Ureter (tissue), 1 donor: ENCODE measurements at places on chromosomes 4 and X. TPM values are rescaled to one million over a fixed set of nuclear protein-coding genes. Genes with fewer than 3 reads are reported as not detected.

The MMRN1 gene
- 32.3 TPM for total RNA-seq

DNA sequence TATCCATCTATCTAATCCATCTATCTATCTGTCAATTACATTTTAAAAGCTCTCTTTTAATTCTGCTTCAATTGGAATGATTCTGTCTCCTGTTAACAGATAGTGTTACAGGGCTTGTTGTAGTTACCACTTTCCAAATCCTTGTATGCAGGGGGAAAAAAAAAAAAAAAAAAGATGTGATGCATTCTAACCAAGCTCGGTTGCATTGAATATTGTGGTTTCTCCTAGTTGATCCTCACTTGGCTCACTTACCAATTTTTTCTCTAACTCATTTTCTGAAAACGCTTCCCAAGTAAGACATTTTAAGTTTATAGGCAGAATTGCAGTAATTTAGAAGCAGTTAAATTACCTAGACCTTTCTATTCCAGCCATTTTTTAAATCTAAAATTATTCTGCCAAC, 327.9 kb upstream of the PITX2 start:
- no peak for DNase-seq

The DKK2 gene
- total RNA-seq, result 4.4 TPM

The KLHL4 gene
- total RNA-seq, result 0.49 TPM

GRCh38 chr4:165784672-165785071, 88.4 kb upstream of the TLL1 start:
- DNase-seq, result no peak

DNA sequence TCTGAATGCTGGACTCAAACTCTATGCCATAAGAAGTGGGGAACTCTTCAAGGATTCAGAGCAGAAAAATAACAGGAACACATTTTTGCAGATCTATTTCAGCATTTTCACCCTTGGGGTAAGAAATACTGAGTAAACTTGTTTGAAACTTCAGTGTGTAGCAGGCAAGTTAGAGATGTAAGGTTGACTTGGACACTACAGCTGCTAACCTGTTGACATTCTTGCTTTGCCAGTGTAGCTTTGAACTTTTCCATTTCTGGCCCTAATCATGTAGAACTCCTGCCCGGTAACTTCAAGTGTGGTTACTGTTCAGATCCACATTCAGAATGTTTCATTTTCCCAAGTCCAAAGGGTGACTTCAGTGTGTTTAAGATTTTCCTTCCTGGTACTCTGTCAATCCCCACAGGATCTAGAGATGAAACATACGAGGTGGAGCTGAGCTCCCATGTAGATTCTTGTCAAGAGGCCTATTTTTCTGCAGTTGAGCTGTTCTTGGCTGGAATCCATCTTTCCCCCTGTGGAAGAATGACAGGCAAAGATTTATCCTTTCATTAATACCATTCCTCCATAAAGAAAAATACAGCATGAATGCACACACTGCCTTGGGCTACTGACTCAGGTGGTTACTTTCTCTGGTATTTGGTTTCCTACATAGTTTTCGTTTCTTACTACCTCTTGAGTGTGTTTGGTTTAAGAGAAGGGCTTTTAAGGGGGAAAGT, 34.1 kb downstream of the FHDC1 start:
- no peak for DNase-seq

- no peak for DNase-seq
Observed at GRCh38 chr4:18050448-18050847, 28.9 kb upstream of the LCORL start.

GRCh38 chr4:144967161-144967560, 130.8 kb downstream of the ANAPC10 start:
- DNase-seq, result no peak

- no peak for DNase-seq
Observed at GRCh38 chr4:145387079-145387478, 94.6 kb upstream of the SMAD1 start.

DNA sequence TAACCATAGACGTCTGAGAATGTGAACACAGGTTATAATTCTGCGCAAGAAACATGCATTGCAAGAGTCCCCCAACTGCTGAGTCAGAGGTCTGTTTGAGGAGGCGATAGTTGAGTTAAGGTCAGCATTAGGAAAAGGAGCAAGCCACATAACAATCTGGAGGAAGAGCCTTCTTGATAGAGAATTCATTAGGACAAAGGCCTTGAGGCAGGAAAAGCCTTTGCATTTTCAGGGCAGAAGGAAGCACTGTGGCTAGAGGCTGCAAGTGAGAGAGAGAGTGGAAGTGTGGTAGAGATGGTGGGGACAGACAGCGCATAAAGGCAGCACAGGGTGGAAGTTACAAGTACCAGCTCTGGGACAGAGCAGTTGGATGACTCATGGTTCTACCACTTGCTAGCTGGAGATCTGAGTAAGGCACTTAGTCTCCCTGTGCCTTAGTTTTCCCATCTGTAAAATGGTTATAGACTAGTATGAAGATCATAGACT, 125.8 kb upstream of the LNX1 start:
- DNase-seq, result no peak

- DNase-seq, result no peak
Observed at GRCh38 chr4:73721435-73721834, 18.9 kb upstream of the CXCL8 start.

GRCh38 chrX:96182366-96182765, 502.3 kb upstream of the DIAPH2 start:
- DNase-seq, result no peak

The LANCL3 gene
- total RNA-seq, result 1.9 TPM

GRCh38 chr4:23952258-23952657, 62.4 kb upstream of the PPARGC1A start:
- no peak for DNase-seq

DNA sequence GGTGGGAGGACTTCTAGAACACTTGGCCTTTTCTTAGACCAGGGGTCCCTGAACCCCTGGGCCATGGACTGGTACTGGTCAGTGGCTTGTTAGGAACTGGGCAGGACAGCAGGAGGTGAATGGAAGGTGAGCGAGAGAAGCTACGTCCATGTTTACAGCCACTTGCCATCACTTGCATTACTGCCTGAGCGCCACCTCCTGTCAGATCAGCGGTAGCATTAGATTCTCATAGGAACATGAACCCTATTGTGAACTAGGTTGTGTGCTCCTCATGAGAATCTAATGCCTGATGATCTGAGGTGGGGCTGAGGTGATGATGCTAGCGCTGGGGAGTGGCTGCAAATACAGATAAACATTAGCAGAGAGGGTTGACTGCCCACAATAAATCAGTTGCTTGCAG, 100.9 kb upstream of the IGFBP7 start:
- no peak for DNase-seq

DNA sequence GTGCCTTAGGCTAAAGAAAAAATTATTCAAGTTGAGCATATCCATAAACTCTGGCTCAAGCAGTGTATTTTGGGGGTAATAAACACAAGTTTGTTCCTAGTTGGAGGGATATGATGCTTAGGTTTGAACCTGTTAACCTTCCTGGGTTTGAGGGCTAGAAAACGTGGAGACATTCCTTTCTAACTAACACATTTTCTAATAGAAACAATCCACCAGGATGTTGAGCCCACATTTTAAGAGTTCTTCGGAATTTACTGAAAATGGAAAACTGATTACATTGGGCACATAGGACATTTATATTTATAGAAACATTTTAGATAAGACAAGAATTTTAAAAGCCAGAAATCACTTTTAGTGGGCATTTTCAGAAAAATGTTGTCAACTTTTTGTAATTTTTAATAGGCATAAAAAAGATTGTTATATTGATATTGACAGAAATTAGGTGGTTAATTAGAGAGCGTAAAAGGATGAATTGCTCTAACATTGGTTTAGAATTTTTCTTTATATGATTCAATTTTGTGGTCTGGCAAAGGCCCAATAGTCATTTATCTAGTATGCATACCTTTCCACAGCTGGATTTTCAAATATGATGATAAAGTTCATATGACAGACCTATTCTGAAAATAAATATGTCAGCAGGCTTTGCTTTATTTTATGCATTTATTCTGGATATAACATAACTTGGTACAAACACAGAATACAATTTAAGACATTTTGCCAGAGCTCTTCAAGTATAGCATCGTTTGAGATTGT, 49.2 kb downstream of the CEP44 start:
- DNase-seq, result no peak

DNA sequence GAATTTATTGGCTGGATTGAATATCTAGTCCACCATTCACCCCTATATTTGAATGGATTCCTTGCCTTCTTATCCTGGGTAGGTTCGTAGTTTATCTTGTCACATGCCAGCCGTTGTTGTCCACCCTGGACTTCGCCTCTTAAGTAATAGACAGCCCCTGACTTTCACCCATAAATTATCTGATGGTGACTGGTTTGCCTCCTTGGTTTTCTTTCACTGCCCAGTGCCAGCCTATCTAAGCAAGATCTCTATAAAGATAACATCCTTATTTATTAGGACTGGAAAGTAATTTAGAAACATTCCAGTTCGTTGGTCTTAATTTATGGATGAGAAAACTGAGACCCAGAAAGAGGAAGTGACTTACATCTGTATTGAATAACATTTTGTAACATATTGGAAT, 410.3 kb downstream of the RPA4 start:
- DNase-seq, result no peak

- DNase-seq, result no peak
Observed at GRCh38 chr4:119537586-119537985, 91.0 kb downstream of the PDE5A start.

DNA sequence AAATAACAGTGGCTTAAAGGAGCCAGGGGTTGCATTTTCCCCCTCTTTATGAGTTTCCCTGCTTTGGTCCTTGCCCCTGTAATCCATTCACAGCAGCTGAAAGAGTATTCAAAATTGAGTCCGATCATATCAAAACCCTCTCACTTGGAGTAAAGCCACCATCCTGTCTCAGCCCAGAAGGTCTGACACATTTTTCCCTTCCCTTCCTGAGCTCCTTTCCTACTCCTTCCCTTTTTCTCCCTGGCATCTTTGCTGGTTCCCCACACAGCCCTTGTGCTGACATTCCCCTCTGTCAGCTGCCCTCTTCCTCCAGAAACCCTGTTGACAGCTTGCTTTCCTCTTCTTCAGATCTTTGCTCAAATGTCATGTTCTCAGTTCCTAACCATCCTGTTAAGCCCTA, 295.6 kb downstream of the EVC2 start:
- DNase-seq, result no peak

The CT55 gene
- total RNA-seq, result not detected

The SOX3 gene
- not detected for total RNA-seq

The PRKX gene
- 15.2 TPM for total RNA-seq

DNA sequence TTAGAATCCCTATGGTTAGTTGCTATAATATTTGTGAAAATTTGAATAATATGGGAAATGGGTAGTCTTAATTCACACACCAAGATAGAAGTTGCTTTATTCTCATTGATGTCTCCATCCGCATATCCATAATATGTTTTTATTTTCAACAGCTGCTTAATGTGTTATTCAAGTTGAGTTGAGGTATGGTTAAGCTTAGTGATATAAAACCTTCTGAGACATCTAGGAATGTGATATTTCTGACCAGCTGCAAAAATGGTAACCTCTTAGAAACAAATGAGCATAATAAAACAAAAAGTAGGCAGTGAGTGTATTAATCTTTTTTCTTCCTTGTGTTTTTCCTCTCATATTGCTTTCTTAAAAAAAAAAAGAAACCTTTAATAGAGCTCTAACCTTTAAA, 172.9 kb downstream of the TENM3 start:
- no peak for DNase-seq

DNA sequence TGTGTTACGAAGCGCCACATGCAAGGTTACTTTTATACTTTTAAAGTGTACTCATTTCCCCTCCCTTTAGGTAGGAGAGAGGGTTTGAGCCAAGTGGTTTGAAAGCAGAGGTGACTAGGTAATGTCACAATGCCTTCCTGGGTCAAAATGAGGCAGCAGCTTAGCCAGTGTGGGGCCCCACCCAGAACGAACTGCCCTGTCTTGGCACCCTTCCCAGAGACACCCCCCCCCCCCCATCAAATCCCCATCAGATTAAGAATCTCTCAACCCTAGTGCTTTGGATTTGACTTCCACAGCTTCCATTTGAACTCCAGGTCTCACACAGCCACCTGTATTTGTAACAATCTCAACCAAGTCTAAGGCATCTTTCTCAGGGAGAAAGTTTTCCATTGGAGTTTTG, 31.1 kb downstream of the BCOR start:
- DNase-seq, result no peak

GRCh38 chrX:1502241-1502640, 34.7 kb downstream of the P2RY8 start:
- DNase-seq, result no peak

The PNCK gene
- total RNA-seq, result 12.3 TPM

GRCh38 chrX:153926858-153927671, 1.0 kb upstream of the ARHGAP4 start:
- DNase-seq, result peak; percentile 66

DNA sequence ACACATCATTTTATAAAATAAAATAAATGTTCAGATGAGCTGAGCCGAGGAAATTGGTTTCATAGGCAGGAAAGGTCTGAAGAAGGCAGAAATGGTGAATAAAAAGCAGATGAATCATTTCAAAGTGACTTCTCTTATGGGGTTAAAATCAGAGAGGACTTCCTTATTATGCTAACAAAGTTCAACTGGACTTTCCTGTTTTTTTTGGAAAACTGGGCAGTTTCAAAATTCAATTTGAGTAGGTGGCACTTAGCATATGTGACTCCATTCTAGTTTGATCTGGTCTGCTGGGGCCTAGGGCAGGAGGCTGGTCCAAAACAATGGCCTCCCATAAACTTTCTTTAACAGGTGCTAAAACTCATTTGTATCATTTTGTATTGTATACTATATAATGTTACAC, 1794.9 kb upstream of the TENM3 start:
- DNase-seq, result no peak

GRCh38 chr4:1345903-1346780, 866 bp upstream of the UVSSA start:
- DNase-seq, result peak; percentile 63

The TASL gene
- total RNA-seq, result 0.55 TPM

GRCh38 chr4:98260047-98260578, 1.1 kb upstream of the RAP1GDS1 start:
- DNase-seq, result peak; percentile 68
